NCI-H446 (cell line): ENCODE measurements at places on chromosomes 11 and 22.
A peak's percentile ranks its signal among the peaks of the same experiment; 100 is the strongest.

- DNase-seq, result peak; percentile 28
Measured at GRCh38 chr11:65180877-65181568, 705 bp upstream of the CAPN1 start.

DNA sequence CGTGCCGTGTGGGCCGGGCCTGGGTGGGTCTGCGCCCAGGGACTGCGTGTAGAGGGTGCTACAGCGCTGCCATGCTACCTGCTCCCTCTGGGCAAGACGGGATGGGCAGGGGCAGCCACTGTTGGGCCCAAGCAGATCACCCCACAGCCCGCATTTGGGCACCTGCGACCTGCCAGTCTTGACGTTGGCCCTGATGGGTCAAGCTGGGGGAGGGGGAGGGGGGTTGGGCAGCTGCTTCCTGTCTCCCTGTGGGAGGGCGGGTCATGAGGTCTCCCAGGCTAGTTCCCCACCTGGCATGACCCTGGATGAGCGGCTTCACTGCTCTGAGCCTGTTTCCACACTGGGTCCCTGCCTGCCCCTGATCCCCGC lies 2.8 kb upstream of the RPS19BP1 start:
- no peak for DNase-seq

DNA sequence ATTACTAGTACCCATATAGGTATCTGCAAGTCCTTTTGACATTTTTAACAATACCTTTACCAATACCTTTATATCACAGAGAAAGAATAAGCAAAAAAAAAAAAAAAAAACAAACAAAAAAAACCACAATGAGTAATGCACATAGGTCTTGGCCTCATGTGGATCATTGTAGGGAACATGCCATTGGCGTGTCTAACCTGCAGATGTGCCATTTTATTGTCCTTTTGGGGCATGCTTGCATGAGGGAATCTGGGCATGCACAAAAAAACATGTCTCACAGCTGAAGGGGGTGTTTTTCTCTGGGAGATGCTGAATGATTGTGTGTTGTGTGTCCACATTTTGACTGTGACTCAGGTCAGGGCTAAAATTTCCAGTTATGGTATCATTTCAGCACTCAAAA lies 361.6 kb downstream of the GUCY1A2 start:
- no peak for DNase-seq

- DNase-seq, result no peak
Measured at GRCh38 chr11:78392854-78393253, 24.8 kb downstream of the GAB2 start.

- no peak for DNase-seq
Measured at GRCh38 chr11:44244639-44245310, 65.2 kb downstream of the ALX4 start.

GRCh38 chr11:59545179-59546020 lies 34.1 kb downstream of the OR4D9 start:
- DNase-seq, result no peak

DNA sequence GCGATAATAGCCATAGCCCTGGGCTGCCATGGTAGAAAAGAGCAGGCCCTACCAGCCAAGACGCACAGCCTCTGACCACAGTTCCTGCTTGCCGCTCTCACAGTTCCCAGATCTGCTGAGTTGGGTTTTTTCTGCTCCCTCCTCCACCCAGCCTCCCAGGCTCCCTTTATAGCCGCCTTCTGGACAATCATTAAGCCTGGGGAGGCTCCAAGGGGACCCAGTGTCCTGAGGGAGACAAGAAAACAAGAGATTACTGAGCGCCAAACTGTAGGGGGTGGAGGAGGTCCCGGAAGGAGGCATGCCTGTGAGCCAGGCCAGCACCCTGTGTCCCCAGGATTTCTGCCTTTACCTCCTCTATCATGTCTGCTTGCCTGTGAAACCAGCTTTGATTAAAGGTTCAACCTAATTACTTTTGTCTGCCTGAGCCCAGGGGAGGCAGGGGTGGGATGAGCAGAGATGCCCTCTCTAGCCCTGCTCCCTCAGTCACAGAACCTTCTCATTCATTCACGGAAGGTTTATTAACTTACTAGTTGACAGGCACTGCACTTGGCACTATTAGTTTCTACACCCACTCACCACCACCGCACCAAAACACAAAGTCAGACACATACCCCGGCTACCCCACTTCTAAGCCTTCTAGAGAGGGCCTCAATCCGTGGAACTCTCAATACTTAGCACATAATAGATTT lies 1.2 kb downstream of the SLC37A4 start:
- no peak for DNase-seq

DNA sequence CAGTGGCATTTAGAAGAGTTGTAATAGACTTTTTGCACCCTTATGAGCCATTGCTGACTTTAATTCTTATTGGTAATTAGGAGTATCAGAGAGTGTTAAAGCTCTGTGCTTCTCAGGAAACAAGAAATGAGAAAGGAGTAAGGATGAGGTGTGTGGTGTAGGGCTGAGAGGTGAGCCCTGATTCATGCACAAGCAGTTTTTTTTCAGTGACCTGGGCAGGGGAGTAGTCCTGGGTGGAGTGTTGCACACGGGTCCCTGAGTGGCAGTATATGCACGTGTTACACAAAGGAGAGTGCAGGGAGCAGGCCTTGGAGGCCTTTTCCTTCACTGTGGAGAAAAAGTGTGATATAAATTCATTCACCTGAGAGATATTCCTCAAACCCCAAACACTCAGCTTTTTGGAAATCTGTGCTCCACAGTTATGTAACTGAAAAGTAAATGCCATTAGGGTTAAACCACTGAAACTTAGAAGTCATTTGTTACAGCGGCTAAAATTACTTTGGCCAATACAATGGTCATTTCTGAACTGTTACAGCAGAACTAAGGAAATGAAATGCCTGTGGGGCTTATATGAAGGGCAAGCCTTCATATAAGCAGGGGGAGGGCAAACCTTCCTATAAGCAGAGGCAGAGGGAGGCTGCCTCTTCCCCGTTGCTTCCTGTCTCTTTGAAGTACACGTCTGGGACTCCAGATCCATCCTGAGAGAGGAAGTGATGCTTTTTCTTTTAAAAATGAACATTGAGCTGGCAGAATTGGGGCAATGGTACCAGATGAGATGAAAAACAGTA lies 62.6 kb upstream of the OLFML1 start:
- DNase-seq, result no peak

GRCh38 chr11:109854731-109855130 lies 238.5 kb upstream of the ZC3H12C start:
- DNase-seq, result no peak

DNA sequence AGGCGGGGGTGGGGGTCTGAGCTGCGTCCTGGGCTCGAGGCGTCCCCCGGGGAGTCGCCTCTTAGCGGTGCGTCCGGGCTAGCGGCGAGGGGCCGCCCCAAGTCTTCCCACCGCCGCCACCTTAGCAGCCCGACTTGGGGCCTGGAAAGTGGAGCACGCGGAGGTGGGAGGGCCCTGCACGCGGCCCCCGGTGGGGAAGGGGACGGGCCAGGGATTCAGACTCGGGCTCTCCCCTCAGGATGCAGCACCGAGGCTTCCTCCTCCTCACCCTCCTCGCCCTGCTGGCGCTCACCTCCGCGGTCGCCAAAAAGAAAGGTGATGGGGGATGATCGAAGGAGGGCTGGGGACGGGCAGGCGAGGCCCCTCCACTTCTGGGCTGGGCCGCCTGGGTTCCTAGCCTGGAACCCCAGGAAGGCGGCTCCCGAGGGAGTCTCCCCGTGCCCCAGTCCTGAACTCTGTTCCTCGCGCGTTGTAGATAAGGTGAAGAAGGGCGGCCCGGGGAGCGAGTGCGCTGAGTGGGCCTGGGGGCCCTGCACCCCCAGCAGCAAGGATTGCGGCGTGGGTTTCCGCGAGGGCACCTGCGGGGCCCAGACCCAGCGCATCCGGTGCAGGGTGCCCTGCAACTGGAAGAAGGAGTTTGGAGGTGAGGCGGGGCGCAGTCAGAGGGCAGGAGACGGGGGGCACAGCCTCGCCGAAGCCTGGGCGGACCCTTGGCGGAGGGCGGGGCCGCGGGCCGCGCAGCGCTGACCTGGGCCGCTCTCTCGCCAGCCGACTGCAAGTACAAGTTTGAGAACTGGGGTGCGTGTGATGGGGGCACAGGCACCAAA lies 563 bp downstream of the MDK start:
- DNase-seq, result no peak

- DNase-seq, result no peak
Measured at GRCh38 chr11:27087432-27087831, 46.8 kb downstream of the BBOX1 start.

DNA sequence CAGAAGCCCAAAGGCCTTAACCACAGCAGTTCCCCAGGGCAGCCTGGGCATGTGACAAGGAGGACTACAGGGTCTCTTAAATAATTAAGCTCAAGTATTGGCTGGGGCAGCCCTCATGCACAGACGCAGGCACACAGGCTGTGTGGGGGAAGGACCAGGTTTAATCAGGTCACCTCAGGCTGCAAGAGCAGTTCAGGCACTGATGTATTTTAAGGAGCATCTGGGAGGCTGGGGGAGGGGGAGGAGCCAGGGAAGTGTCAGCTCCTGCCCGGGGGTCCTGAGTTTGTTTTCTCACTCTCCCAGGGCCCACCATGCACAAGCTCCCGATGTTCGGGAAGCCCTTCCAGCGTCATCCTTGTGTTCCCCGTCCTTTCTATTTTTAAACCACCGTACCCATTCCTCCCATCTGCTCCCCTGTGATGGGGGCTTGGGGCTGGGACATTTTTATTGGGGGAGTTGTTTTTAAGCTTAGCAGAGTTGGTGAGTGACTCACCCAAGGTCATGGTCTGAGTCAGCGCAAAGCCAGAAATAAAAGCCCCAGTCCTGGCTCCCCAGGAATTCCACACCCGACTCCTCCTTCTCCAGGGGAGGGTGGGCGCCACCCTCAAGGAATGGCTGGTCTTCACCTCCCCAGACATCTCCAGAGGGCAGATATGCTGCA lies 2.4 kb downstream of the CSDC2 start:
- DNase-seq, result no peak

GRCh38 chr11:87675993-87676392 lies 499.2 kb downstream of the RAB38 start:
- no peak for DNase-seq
